ENCODE measurements at places on chromosomes 7 and 10.

DNA sequence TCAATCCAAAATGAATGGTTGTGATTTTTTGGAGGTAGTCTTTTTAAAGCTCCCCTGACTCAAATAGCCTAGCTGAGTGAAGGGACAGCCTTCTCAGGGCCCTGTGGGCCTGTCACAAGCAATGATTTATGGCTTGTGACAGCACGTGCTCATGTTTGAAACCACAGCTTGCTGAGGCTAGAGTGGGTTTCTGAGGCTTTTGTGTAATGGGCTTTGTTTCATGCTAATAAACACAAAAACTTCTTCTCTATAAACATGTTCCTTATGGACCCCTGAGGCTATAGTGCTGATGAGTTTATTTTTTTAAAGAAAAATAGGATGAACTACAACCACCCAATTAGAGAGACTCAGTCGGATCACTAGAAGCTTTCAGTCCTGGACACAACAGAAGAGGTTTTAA, 36.1 kb upstream of the BET1 start:
- DNase-seq, result no peak

DNA sequence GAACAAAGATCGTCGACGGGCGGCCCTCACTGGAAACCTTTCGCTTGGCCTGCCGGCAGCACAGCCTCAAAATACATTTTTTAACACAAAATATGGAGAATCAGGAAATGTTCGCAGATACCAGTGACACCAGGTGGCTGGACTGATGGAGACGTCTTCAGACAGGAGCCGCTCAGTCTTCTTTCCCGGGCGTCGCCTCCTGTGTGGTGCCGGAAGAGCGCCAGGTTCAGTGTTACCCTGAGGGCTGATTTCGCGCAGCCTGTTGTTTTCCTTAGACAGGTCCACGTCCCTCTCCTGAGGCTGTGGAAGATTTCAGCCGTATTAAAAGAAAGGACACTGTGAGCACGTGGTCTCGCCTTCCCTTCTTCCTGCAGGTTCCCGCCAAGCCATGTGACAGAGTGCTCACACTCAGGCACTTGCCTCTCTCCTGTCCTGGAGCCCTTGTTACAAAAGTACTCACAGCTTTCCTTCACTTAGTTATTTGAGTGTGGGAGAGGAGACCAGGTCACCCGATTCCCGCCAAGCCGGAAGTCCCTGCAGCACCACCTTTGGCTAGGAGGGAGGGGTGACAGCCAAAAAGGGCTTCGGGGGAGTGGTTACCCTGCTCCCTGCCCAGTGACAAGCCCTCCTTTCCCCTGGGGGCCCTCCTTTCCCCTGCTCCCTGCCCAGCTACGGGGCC, 21.7 kb upstream of the PWWP2B start:
- no peak for DNase-seq

DNA sequence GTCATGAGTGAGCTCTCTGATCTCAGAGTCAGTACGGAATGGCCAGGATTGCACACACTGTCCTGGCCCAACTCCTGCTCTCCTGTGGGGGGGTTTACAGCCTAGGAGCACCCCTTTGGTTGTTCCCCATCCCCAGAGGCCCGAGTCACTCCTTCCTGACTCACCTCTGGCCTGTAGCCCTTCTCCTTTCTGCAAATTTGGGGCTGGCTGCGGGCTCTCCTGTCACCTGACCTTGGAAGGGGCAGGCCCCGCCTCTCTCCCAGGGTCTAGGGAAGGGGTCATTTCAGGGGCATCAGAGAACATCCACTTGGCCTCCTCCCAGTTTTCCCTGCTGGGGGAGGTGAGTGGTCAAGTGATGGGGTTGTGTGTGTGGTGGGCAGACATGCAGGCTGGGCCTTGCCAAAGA, 1.7 kb downstream of the NYAP1 start:
- no peak for DNase-seq

GRCh38 chr7:70698219-70698832, 433.6 kb upstream of the GALNT17 start:
- no peak for DNase-seq

DNA sequence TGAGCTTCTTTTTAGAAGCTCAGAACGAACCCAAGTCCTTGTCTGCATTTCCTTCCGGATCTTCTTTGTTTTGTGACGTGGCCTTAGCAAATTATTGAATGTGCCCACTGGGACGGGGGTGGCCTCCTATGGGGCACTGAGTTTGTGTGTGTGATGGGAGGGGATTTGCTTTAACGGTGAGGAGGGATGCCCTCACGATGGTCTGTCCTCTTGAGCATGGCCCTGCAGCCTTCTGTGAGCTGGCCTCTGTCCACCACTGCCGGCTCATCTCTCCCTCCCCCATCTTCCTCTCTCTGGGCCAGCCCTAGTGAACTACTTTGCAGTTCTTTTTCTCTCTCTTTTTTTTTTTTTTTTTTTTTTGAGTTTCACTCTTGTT, 62.9 kb upstream of the MKRN1 start:
- DNase-seq, result no peak

- DNase-seq, result no peak
Observed at GRCh38 chr7:82450759-82451158, 7.2 kb upstream of the CACNA2D1 start.
